ENCODE measurements at places on chromosomes 12 and 14.

DNA sequence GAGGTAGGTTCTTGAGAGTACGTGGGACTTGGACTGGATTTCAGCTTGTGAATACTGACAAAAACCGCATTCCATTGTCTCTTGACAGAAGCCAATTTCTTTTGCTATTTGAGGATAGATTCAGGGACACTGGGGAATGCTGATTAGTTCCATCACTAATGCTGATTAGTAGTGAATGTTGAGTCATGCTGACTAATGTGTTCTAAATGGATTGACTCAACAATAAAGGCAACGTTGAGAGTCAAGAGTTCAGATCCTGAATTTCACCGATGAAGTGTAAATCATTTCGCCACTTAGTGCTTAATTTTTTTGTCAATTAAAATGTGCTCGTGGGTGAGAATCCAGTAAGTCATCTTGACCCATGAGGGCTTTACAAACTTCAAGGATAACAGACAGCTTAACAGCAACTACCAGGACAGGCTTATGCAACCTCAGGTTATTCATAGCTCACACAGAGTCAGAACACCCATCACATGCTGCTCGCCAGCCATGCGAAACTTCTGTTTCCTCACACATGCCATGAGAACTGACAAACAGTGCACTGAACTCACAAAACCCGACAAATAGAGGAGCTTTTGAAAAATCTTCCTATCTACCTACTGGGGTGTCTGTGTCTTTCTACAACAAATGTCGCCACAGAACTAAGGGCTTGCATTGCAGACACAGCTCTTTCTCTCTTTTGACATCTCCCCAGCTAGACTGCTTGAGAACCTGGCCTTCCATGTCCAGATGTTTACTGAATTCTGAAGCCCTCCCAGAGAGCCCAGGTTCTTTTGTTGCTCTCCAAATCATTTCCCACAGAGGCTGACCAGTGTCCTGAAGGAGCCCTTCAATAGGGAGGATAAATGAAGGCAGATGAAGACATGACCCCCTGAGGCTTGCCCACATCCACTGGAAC lies 316.4 kb downstream of the ZFP36L1 start:
- no peak for DNase-seq

DNA sequence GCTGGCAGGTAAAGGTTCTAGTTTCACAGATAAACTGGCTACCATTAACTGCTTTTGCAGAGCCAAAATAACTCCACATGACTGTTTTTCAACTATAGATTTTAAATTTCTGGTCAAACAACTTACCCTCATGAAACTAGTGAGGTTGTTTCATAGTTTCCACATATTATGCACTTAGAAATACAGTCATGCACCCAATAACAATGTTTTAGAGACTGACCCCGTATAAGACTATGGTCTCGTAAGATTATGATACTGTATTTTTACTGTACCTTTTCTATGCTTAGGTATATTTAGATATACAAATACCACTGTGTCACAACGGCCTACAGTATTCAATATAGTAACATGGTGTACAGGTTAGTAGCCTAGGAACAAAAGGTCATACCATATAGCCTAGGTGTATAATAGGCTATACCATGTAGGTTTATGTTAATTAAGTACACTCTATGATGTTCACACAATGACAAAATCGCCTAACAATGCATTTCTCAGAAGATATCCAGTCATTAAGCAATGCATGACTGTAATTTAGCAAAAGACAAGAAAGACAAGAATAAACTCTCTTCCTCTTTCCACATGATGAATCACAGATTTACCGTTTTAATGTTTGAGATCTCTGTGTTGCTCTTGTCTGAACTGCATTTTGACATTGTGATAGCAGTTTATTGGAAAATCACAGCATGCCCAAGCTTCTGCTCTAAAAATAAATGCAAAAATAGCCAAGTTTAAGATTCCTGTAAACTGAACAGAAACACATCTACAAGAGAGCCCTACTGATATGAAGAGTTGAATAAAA lies 17.1 kb downstream of the DICER1 start:
- peak; percentile 40 for DNase-seq

- DNase-seq: peak; percentile 92
Measured at GRCh38 chr14:56172571-56172971, 54.4 kb downstream of the PELI2 start.

- DNase-seq: no peak
Measured at GRCh38 chr12:131942671-131943070, 7.1 kb upstream of the EP400 start.

DNA sequence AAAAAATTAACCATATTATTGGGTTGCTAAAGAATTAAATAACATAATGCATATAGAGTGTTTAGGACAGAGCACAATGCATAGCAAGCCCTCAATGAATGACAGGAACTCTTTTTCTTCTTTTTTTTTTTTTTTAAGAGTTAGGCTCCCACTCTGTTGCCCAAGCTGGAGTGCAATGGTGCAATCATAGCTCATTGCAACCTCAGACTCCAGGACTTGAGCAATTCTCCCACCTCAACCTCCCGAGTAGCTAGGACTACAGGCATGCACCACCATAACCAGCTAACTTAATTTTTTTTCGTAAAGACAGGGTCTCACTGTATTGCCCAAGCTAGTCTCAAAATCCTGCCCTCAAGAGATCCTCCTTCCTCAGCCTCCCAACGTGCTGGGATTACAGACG lies 20.5 kb upstream of the MTERF2 start:
- no peak for DNase-seq
